ENCODE measurements at places on chromosomes 5 and 9.

DNA sequence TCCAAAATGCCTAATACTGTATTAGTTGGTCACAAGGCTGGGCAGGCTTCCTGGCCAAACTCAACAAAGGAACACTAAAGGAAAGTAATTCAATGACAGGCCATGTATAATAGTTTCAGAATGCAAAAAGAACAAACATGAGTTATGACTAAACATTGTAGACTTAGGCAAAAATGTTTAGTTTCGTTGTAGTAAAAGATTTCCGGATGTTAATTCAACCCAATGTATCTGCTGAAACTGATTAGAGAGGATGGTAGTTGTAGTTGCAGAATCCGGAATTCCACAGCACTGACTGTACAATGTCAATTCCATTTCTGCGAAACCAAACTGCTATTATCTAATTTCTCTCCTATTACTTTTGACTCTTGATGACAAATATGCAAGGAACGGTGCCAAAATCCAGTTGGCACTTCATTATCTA, 117.9 kb upstream of the FST start:
- no peak for DNase-seq

GRCh38 chr5:172858990-172859811, 25.1 kb downstream of the ERGIC1 start:
- no peak for DNase-seq

DNA sequence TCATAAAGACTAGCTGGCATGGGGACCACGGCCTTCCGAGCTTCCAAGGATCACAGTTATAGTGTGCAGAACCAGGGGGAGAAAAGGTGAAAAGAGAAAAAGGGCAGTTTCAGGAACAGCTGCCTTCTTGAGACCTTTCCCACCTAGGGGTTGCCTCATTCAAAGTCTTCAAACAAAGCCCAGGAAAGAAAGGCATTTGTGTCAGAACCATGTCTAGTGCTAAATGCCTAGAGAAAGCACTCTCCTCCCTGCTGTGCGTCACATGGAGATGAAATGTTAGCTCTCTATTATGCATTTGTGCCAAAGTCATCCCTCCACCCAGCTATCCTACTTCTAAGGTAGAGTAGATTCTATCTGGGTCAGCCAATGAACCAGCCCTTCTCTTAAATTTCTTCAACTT, 1037.3 kb upstream of the WWC1 start:
- DNase-seq, result no peak

GRCh38 chr5:147748590-147748989, 33.9 kb downstream of the JAKMIP2 start:
- DNase-seq, result no peak

DNA sequence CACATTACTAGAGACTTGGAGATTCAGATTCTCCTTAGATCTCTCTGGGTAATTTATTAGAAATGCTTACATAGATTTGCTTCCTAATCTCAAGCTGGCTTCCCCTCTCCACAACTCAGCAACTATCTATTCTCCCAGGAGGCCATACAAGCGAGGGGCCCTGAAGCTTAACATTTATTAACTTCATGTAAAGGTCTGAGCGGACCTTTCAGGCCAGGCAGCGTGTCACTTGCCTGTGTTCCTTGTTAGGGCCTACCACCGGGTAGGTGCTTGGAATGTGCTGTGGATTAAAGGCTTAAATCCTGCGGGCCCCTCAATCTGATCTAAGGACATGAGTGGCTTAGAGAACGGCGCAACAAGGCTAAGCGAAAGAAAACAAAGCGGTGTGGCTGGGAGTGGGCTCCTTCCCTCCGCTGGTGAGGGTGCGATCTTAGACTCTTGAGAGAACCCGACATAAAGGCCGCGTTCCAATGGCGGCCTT, 712 bp upstream of the HSPA4 start:
- no peak for DNase-seq

GRCh38 chr5:172642486-172642885, 1.4 kb downstream of the NEURL1B start:
- no peak for DNase-seq

DNA sequence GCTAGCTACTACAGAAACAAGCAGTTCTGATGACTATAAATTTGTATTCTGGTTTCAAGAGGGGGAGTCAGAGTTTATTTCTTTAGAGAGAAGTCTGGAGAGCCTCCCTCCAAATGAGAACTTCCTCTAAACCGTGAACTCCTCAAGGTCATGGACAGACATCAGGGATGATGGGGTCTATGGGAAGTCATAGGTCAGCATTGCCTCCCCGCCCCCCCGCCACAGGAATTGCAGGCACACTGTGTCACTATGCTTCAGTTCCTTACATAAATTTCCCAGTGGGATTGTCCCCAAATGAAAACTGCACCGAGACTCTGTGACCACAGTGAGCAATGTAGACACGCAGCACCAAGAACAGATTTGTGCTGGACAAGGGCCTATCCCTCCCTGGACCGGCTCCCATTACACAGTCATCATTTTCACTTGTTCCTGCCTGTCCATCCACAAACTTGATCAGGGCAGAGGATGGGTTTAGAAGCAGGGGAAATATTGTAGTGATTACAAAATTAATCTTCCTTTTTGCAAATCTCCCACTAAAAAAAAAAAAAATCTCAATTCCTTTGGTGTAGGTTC, 300.3 kb downstream of the EFNA5 start:
- DNase-seq, result no peak

GRCh38 chr9:78788101-78788500, 491.2 kb downstream of the PSAT1 start:
- no peak for DNase-seq

DNA sequence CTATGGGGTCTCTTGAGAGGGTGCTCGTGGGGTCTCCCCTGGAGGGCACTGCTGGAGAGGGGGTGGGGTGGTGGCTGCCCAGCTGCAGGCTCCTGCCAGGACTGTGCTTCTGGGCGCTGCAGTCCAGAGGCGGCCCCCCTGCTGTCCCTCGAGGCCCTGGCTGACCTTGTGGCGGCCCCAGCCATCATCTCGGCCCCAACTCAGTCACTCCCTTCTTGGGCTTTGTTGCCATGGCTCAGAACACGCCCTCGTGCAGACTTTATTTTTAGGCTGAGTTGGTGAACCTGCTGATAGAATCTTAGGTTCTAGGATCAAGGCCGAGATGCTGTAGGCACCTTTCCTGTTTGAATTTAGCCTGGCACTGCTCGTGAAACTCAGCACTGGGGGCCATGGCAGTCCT, 22.8 kb downstream of the FBXW5 start:
- no peak for DNase-seq

- no peak for DNase-seq
Measured at GRCh38 chr5:5386329-5386728, 36.1 kb upstream of the ICE1 start.

DNA sequence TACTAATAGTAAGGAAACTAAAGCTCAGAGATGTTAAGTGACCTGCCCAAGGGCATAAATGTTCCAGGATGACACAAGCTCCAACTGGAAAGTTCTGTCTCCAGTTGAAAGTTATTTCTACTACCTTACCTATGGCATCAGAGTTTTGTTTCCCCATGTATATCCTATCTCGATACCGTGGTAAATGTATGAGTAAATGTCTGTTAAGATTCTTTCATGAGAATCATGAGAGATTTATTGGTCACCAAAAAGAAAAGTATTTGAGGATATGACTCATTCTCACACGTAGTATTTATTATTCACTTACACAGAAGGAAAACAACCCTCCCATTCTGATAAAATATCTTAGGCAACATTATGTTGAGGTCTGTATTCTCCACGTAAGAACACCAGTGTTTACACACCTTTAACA, 11.1 kb upstream of the SHOC1 start:
- no peak for DNase-seq

- DNase-seq, result no peak
Measured at GRCh38 chr9:121107029-121107428, 32.3 kb downstream of the CNTRL start.

DNA sequence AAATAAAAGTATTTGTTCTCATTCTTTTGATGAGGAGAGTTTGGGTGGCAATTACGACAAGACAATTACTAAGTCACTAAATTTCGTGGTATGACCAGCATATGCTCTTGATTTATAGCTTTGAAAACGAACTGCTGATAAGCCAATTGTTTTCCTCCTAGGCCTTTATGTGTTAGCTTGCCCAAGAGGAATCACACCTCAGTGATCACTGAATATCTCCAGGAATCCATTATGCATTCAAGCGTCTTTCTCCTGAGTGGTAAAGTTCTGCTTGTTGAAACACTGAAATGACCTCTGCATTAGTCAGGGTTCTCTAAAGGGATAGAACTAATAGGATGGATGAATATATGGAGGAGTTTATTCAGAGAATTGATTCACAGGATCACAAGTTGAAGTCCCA, 677.7 kb upstream of the MEF2C start:
- DNase-seq, result no peak

DNA sequence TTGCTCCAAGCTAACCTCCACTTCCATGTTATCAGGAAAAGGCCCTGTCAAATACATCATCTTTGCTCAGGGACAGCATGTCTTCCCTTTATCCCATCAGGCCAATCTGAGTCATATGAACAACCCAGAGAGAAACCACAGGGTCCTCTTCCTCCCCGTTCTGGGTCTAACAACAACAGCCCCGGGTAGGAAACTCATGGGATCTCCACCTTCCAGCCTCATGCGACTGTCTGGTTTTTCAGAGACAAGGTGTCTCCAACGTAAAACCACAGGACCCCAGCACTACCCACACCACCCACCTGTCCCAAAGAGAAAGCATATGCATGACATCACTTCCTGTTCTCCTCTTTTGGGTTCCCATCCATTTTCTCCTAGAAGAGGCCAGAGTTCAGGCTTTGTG, 217.9 kb downstream of the ENC1 start:
- no peak for DNase-seq

DNA sequence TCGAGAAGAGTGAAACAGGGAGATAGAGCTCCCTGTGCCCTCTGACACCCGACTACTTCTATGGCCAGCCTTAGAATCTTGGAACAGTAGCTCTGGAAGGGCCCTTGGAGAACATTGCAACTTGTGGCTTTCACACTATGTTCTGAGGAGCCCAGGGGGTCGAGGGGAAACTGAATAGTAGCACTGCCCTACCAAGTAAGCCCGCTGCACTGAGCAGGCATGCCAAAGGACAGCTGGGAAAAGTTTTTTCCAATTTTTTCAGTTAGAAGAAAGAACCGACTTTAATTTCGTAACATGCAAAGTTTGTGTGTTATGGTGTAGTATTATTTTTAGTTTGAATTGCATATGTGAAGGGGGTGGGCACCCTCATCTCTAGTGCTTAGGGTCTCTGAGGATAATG, 10.9 kb downstream of the SMIM3 start:
- DNase-seq, result no peak

DNA sequence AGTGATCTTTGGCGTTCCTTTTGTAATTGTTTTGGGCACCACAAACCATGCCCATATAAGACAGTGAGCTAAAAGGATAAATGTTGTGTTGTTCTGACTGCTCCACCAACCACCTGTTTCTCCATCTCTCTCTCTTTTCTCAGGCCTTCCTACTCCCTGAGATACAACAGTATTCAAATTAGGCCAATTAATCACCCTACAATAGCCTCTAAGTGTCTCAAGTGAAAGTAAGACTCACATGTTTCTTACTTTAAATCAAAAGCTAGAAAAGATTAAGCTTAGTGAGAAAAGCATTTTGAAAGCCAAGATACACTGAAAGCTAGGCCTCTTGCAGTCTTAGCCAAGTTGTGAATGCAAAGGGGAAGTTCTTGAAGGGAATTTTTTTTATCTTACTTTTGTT, 268.8 kb upstream of the NREP start:
- no peak for DNase-seq

DNA sequence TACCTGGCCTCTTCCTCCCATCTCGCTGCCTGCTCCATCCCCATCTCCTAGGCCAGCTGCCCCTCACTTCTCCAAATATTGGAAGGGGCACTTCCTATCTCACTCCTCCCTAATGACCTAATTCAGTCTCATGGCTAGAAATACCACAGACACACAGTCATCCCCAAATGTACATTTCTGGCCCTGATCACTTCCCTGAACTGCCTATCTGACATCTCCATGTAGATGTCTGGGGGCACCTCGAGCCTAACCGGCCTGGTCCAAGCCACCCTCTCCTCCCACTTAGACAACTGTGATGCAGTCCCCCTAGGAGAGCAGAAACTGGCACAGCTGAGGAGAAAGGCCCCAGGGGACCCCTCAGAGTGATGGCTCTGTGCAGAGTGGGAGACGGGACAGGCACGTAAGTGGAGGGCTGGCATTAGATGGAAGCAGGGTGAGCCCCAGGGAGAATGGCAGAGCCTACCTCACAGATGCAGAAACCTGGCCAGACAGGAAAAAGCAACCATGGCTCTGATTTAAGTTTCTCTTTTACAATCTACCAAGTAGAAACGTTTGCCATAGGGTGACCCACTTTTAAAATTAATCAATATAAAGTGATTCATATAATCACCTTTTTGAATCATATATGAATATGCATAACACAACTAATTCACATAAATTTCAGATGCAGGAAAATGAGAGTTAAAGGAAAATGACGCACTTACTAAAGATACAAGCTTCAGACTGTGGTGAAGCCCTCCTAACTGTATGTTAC, 22.1 kb downstream of the CAMSAP1 start:
- DNase-seq, result no peak

DNA sequence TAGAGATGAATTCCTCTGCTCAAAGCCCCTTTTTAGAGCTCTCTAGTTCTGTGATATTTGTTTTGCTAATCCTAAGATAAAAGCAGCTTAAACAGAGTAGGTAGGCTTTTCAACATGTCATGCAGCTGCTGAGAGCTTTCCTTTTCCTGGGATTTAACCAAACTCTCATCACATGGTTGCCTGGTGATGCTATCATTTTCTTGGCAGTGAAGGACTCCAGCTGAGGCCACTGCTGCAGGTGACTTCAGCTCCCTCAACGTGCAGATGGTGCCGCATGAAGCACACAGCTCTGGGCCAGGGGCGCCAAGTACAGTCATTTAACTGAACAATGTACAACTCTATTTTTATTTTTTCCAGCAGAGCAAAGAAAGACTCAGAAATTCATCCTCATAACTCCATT, 42.2 kb downstream of the SECISBP2 start:
- DNase-seq, result no peak

DNA sequence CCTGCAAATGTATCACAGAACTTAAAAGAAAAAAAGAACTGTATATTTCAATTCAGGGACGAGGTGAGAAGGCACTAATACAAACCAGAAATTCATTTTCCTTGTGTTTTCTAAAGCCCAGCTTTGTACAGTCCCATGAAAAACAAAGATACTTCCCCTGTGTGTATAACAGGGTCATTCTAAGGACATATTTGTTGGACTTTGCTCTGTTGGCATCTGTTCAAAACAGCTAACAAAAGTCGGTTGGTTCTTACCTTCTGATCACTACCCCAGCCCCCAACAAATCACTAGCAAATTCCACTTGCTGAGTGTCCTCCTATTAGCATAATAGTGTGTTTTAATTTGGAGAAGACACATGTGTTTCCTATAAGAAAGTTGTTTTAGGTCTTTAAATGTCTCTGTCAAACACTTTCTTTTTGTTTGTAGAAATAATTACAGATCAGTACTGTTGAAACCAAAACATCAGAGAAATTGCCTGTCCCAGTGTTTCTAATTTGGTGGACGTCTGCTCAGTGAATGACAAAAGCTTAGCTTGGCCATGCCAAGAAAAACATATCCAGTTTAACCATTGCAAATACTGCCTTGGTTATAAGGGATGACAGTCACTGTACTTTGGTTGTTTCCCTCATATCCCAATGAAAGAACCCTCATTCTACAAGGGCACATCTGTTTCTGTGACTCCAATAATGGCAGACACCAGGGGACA, 480.5 kb downstream of the EBF1 start:
- no peak for DNase-seq

GRCh38 chr5:15573590-15573989, 73.6 kb downstream of the FBXL7 start:
- no peak for DNase-seq

GRCh38 chr5:75568202-75568601, 43.1 kb upstream of the ANKDD1B start:
- no peak for DNase-seq

Measured in activated T-cell treated with anti-CD3 and anti-CD28 coated beads, Interleukin-2, amount 50 U/mL, for 24 hours (primary cell).